ENCODE measurements at places on chromosomes 16 and 17.
A peak's percentile ranks its signal among the peaks of the same experiment; 100 is the strongest.

DNA sequence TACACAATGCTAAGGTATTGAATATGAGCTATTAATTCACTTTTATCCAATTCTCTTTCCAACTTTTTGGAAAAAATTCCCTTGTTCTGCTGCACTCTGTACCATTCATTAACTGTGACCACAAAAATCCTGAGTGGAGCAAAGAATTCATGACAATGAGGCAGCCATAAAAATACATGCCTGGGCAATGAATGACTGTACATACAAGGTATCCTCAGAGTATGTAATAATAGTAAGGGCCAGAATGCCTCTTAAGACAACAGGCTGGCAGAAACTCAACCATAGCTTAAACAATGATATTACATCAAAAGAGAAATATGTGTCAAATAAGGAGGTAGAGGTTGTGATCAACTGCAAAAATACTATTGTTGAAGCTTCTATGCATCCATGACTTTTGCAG, 74.7 kb upstream of the CA10 start:
- DNase-seq = no peak

GRCh38 chr17:35748341-35748841, 4.6 kb downstream of the GAS2L2 start:
- peak; percentile 43 for DNase-seq

DNA sequence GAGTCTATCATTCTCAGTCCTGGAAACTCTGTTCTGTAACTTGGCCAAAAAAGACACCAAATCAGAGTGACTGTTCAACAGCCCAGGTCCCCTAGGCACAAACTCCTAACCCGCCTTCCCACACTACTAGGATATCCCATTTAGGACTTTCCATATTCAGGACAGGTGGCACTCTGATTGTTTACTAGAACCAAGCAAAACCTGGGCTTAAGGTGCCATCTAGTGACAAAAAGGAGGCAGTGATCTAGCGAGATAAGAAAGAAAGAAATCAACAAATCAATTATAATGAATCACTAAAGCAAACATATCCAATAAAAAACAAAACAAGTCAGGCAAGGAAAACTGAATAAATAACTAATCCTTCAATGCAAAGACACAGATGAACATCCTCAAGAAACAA, 203.9 kb downstream of the CEP112 start:
- DNase-seq = peak; percentile 49

GRCh38 chr16:74999609-75000480, 1.0 kb downstream of the ZNRF1 start:
- peak; percentile 58 for DNase-seq

GRCh38 chr16:83899272-83899897, 470 bp downstream of the MLYCD start:
- peak; percentile 58 for DNase-seq

GRCh38 chr17:71176928-71177443, 943.8 kb upstream of the SOX9 start:
- no peak for DNase-seq
